ENCODE measurements at places on chromosomes 6 and 20. TPM values are rescaled to one million over a fixed set of nuclear protein-coding genes. Genes with fewer than 3 reads are reported as not detected.

CYB5R4 gene
- total RNA-seq, result 24.2 TPM

SLC17A3 gene
- not detected for total RNA-seq

GJE1 gene
- not detected for total RNA-seq

KCNB1 gene
- not detected for total RNA-seq

ANKEF1 gene
- total RNA-seq, result 2.0 TPM

SNX21 gene
- total RNA-seq, result 0.65 TPM

LHFPL5 gene
- total RNA-seq, result not detected

TMEM14B gene
- 211 TPM for total RNA-seq

ZNF165 gene
- 1.2 TPM for total RNA-seq

SALL4 gene
- 0.11 TPM for total RNA-seq

APOBEC2 gene
- not detected for total RNA-seq

IMPG1 gene
- not detected for total RNA-seq

CLDN20 gene
- not detected for total RNA-seq

CGA gene
- not detected for total RNA-seq

SIRPA gene
- 0.40 TPM for total RNA-seq

NUP43 gene
- 101 TPM for total RNA-seq

MCM8 gene
- 21.8 TPM for total RNA-seq

FOXA2 gene
- total RNA-seq, result 1.0 TPM

C20orf96 gene
- total RNA-seq, result 10.1 TPM

TCF15 gene
- total RNA-seq, result 3.8 TPM

OVOL2 gene
- total RNA-seq, result not detected

HLA-DRB5 gene
- total RNA-seq, result not detected

SEMG1 gene
- not detected for total RNA-seq

DEFB124 gene
- total RNA-seq, result not detected

WASF1 gene
- total RNA-seq, result 12.6 TPM

NINL gene
- total RNA-seq, result 0.04 TPM

Data from K562 (cell line).